ENCODE measurements at places on chromosomes 1 and 21.

DNA sequence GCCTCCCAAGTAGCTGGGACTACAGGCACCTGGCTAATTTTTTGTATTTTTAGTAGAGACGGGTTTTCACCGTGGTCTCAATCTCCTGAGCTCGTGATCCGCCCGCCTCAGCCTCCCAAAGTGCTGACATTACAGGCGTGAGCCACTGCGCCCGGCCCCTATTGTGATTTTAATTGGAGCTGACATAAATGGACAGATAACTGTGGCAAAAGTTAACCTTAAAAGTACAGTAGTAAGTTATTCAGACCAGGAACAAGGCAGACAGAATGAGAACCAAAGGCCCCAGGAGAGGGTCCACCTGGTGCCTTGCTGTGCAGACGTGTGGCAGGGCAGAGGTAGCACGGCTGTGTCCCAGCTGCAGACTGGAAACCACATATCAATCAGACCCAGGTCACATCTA, 11.0 kb downstream of the TMEM201 start:
- no peak for DNase-seq

GRCh38 chr1:20342294-20343148, 51.8 kb downstream of the VWA5B1 start:
- no peak for DNase-seq

- no peak for DNase-seq
Observed at GRCh38 chr21:26115305-26115704, 55.3 kb downstream of the APP start.

DNA sequence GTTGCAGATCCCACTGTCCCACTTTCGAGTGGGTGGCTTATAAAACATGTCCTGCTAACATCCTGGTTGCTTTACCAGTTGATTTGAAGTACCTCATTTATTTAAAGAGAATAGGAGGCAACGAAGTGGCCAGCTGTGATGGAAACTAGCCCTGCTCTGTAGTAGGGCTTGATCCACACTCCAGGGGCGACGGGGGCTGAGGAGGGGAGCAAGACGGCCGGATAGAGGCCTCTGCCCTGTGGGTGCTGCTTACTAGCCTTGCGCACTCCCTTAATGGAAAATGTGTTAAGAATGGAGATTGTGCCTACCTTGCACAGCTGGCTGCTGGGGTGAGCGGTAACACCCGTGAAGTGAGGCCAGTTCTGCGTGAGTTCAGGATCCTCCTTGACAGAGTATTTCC, 41.1 kb upstream of the PWP2 start:
- no peak for DNase-seq

DNA sequence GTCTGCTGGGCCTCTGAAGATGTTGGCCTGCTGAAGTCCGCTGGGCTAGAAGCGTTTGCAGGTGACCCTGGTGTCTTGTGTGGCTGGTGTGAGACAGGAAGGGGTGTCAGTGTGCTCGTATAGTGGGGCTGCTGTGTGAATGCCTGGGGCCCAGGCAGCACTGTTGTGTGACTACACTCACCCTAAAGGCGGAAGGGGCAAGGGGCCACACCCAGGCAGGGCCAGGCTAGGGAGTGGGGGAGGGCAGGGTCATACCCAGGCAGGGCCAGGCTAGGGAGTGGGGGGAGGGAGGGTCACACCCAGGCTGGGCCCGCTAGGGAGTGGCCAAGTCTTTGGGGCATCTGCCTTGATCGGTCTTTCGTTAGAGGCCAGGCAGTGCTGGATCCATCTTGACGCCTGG, 25.0 kb downstream of the PDXK start:
- no peak for DNase-seq

DNA sequence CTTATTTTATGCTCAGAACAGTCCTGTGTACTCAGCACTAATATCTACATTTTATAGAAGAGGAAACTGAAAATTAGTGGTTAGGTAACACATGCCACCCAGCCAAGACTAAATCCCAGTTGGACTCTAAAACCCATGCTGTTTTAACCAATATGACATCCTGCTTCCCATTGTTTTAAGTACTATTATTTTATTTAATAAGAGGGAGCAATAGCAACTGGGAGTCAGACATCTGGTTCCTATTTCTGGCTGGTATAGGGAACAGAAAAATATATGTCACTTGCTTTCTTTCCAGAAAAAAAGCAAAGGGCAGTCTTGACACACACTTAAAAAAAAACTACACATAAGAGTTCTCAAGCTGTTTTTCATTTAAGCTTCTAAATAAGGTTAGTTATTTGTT, 11.9 kb downstream of the KLHL12 start:
- DNase-seq: no peak

DNA sequence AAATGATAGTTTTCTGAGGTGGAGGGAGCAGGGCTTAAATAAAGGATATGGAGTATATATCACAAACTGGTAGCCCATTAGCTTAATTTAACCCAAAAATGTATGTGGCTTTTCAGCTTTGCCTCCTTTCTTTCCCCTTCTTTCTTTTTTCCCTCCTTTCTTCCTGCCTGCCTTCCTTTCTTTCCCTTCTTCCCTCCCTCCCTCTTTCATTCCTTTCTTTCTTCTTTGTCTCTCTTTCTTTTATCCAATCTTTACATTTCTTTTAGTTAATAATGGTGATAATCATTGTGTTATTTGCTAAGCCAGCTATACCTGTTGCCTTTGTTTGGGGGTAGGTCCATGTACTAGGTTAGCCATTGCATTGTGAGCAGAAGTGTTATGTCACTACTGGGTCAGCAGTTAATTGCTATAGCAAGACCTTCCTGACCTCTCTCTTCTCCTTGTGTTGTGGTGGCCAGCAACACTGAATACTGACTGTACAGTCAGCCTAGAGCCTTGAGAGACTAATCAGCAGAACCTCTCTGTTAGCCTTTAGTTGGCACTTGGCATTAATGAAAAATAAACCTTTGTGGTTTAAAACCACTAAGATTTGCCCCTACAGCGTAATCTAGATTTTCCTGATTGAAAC, 5.1 kb downstream of the GORAB start:
- no peak for DNase-seq

DNA sequence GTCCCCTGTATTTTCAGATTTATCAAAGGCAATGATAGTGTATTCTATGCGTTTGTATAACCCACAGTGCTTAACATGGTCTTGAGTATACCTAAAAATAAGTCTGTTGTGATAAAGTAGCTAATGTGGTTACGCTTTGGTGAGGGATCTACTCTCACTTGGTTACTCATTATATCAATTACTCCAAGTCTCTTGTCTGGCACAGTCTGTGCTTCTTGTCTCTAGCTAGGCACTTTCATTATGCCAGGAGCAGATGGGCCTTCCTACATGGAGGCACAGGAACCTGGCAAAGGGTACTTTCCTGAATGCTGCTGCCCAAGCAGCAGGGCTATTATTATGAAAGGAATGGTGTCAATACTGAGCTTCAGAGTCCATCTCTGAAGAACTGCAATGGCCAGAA, 4.2 kb upstream of the PTPN22 start:
- no peak for DNase-seq

GRCh38 chr1:156193208-156193487, 756 bp upstream of the SLC25A44 start:
- DNase-seq: no peak

- DNase-seq: no peak
Observed at GRCh38 chr21:36194024-36194423, 37.4 kb downstream of the DOP1B start.

DNA sequence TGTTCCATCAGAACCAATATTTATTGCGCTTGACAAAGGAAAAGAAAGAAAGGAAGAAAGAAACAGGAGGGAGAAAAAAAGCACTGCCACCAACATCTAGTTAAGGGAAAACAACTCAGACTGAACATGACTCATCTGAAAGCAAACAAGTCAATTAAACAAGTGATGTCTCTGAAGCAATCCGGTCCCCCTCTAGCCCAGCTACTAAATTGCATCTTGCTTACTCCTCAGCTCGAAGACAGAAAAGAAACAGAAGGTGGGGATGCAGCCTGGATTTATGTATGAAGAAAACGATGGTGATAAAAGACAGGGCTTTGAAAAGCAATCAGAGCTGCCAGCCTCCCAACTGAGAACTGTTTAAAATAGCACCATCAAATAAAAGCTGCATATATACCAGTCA, 188.2 kb downstream of the OMA1 start:
- no peak for DNase-seq

- DNase-seq: no peak
Observed at GRCh38 chr1:166888373-166889111, 12.5 kb upstream of the TADA1 start.

DNA sequence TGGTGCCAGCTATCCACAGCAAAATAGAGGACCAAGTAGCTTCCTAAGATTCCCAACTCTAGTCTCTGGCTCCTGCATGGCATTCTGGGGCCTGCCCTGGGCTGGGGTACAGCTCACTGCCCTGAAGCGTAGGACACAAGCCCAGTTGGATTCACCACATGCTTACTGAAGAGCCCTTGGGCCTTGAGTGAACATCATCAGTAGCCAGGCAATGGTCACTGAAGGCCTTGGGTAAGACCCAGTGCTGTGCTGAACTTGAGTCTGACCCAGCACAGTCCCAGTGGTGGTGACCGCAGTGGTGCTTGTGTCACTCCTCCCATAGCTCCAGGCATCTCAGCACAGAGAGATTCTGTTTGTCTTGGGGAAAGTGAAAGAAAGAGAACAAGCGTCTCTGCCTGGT, 7.7 kb upstream of the LCE3A start:
- no peak for DNase-seq

Data from right renal cortex interstitium (tissue), 3 donors.